ENCODE measurements at places on chromosomes 12 and 14. TPM values are rescaled to one million over a fixed set of nuclear protein-coding genes. Genes with fewer than 3 reads are reported as not detected.
A peak's percentile ranks its signal among the peaks of the same experiment; 100 is the strongest.

DNA sequence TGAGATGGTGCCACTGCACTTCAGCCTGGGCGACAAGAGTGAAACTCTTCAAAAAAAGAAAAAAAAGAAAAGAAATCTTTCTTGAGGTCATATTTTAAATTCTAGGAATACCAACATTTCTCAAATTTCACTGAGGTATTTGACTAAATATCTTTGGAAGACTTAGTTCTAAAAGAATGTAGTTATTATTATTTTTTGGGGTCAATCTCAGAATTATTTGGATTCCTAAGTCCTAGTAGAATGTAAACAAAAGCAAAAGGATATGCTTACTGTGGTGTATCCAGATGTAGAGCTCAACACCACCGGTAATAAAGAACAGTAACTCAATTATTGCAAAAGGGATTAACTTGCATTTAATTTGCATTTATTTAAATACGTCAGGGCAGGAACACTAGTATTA lies 25.0 kb downstream of the PRICKLE1 start:
- DNase-seq, result no peak

GRCh38 chr14:94143711-94144110 lies 14.3 kb upstream of the IFI27L2 start:
- no peak for DNase-seq

- no peak for DNase-seq
These were observed 592.4 kb downstream of the AACS start for GRCh38 chr12:125657681-125658080.

- DNase-seq, result no peak
These were observed 27.2 kb upstream of the PTPRB start for GRCh38 chr12:70664465-70664881.

- DNase-seq, result no peak
These were observed 59.3 kb downstream of the ABCC9 start for GRCh38 chr12:21881965-21882364.

DNA sequence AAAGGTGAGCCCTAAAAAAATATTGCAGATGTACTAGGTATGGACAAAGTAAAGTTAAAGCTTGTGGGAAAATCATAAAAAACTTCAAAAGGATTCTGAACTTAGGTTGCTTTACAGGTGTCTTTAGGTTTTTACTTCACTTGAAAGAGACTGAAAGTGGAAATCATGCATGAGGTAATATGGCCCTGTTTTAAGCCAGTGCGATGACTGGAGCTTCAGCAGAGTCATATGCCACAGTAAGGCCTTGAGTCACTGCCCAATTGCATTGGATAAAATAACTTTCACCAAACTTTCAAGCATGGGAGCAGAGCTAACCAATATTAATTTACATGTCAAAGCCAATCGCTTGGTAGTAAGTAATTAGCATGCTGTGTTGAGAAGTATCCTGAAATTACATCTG lies 63.9 kb upstream of the TMEM260 start:
- no peak for DNase-seq

- DNase-seq, result no peak
These were observed 14.9 kb downstream of the C2CD5 start for GRCh38 chr12:22529281-22530060.

DNA sequence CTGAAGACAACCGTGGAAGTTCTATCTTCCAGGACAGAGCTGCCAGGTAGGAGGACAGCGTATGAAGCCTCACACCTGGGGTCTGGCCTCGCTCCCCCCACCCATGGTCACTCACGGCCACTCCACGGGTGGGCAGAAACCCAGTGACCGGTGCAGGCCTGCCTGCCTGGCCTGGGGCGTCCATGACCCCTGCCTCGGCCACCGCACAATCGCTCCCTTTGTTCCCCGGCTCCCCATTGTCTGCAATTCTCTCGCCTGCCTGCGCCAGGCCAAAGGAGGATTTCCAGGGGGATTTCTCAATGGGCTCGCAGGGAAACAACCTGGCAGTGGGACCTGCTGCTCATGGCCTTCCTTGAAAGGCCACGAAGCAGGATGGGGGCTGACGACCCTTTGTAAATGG lies 22.6 kb downstream of the CCDC85C start:
- no peak for DNase-seq

- DNase-seq, result no peak
These were observed 41.6 kb downstream of the ITPR2 start for GRCh38 chr12:26791301-26791791.

- no peak for DNase-seq
These were observed 42.7 kb downstream of the GTF2A1 start for GRCh38 chr14:81178063-81178462.

DNA sequence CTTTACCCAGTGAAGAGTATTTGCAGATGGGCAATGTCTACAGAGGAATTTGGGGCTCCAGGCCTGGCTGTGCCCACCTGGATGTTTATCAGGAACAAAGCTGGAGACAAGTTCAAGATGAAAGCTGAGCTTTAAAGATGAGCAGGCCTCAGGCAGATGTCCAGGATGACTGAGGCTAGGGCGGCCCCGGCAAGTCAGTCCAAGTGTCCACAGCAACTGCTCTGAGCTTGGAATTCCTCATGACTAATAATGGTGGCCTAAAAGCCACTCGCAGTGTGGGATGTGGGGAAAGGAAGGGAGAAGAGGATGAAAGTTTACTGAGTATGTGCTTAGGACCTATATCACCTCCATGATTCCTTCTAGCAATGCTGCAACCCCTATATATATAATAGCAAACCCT lies 128.2 kb upstream of the NOS1 start:
- DNase-seq, result no peak

DNA sequence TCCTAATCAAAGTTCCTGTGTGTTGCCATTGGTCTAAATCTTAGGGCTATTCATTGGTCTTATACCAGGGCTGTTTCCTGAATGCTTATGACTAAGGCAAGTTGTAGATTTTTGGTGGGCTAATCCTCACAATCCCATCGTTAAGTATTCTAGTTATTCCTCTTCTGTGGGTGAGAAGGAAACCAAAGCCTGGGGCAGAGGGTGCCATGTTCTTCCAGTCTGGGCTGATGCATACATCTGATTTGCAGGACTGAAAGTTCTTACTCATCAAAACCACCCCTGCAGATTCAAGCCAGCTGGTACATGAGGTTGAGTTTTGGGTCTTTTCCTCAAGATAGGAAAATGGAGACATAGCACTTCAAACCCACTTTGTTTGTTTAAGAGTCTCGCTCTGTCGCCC lies 25.7 kb downstream of the PPP1CC start:
- no peak for DNase-seq

- no peak for DNase-seq
These were observed 584 bp upstream of the RFX4 start for GRCh38 chr12:106582249-106582591.

- DNase-seq, result no peak
These were observed 36.6 kb upstream of the SPPL3 start for GRCh38 chr12:120940799-120941198.

DNA sequence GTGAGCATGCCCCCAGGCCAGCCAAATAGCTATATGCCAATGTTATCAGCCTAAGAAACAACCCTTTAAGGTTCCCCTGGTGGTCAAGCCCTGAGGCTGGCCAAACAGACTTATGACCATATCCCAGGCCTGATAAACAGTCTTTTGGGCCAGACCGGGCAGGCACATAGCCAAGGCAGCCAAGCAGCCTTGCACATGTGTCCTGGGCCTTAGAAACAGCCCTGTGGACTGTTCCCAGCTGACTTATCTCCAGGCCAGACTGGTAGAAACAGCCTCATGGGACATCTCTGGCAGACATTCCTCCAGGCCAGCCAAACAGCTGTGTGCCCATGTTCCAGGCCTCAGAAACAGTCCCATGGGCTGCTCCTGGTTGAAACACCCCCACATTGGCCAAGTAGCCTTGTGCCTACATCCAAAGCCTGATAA lies 295.0 kb upstream of the MGAT4C start:
- DNase-seq, result no peak

DNA sequence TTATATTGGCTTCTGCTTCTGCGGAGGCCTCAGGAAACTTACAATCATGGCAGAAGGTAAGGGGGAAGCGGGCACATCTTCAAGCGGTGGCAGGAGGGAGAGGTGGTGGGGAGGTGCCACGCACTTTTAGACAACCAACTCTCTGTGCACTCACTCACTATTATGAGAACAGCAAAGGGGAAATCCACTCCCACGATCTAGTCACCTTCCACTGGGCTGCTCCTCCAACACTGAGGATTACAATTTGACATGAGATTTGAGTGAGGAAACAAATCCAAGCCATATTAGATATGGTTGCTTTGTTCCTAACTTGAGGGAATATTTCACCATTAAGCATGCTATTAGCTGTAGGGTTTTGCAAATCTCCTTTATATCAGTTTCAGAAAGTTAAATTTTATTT lies 80.3 kb downstream of the UNC79 start:
- no peak for DNase-seq

GRCh38 chr14:68599896-68600610 lies 192.8 kb downstream of the ZFP36L1 start:
- no peak for DNase-seq

DNA sequence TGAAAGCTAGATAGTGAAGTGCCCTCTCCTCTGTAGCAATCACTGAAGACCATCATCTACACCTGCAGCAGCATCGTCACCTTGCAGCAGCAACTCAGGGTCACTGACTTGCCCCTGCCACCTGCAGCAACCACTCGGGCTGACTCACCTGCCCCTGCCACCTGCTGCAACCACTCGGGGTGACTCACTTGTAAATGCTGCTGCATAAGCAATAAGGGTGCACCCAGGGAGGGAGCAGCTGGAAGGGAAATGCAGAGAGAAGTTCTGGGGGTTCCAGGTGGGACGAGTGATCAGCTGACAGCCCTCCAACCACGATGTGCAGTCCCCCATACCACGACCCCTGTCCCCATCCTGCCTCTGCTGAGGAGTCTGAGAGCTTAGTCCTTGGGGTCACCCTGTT lies 357.1 kb upstream of the SFSWAP start:
- DNase-seq, result no peak

DNA sequence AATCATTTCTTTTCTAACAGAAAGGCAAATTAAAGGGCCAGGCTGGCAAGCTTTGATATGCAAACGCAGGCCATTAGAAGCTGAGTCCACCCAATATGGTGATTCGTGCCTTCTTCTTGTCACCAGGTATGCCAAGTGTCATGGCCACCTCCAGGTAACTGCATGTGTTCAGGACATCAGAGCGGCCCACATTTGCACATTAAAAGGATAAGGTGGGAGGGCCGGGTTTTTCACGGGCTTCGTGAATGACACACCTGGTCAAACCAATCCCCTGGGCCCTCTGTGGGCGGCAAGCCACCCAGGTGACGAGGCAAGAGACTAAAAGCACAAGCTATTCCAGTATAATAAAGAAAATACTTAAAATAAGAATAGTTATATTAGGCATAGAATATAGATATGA lies 75.9 kb upstream of the TSPAN11 start:
- DNase-seq, result no peak

DNA sequence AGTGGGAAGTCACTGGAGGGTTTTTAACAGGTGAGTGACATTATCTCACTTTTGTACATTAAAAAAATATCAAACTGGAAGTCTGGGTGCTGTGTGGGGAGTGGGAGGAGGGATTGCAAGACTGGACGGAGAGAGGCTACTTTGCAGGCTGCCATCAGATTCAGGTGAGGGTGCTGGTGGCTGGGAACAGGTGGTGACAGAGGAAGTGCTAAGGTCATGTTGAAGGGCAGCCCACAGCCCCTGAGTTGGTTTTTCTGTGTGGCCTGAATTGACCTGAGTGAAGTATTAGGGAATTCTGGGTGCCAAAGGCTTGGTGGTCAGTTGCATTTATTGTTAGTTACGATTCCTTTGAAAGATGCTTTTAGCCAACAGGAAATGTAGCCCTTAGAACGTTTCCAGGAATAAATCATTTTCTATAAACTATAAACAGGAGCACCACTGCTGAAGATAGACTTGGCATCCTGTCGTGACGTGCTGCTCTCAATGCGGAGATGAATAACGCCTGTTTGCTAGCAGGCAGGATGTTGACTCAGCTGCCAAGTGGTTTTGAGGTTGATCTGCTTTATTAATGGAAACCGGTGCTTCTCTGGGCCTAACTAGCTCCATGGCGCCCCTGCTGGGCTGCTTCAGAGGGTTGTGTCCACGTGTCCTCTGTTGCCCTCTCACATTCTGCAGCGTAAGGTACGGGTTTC lies 707.5 kb upstream of the TMEM132C start:
- DNase-seq, result peak; percentile 85

DNA sequence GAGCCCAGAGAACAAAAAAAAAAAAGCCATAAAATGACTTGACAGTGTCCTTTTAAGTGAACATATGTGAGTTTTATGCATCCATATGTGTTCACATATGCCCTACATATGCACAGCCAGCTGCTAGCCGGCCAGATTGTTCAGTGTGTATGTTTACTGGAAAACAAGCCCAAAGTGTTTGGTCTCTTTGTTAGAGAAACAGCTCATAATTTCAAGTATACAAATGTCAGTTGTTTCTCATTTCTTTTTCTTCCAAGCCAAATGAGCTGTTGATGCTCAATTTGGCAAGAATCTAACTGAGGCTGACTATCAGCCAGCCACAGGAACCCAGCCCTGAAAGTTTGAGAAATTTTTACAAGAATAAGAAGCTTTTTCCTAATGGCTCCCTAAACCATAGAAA lies 60.8 kb upstream of the TSPAN8 start:
- DNase-seq, result no peak

GRCh38 chr14:56059054-56059453 lies 59.2 kb upstream of the PELI2 start:
- DNase-seq, result no peak

DNA sequence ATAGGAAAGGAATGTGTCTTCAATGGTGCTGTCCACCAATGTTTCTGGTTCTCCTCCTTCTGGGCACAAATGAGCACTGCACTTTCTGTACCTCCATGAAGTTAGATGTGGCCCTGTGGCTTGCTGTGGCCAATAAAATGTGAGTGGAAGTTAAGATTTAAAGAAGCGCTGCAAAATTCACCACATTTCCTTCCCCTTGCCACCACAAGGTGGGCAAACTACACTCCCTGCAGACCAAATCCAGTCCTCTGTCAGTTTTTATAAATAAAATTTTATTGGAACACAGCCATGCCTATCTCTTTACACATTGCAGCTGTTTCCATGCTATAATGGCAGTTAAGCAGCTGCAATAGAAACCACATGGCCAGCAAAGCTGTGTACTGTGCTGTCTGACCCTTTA lies 141.4 kb upstream of the TMPO start:
- DNase-seq, result no peak

DNA sequence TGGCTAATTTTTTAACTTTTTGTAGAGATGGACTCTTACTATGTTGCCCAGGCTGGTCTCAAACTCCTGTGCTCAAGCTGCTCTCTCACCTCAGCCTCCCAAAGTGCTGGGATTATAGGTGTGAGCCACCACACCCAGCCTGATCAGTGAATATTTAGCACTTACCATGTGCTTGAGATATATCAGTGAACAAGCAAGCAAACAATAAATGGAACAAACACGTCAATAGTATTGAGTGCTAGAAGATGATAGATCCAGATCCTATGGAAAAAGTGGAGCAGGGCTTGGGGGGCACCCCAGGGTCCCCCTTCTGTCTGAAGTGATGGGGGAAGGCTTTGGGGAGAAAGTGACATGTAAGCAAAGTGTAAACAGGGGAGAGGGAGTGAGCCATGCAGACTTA lies 83.8 kb downstream of the NT5DC3 start:
- no peak for DNase-seq

GRCh38 chr12:43284486-43285158 lies 267.4 kb downstream of the ADAMTS20 start:
- DNase-seq, result no peak

- no peak for DNase-seq
These were observed 9.2 kb downstream of the NDUFA12 start for GRCh38 chr12:94994312-94994711.

The BHLHE41 gene
- not detected for total RNA-seq

The ANP32D gene
- not detected for total RNA-seq

The ESPL1 gene
- 75.5 TPM for total RNA-seq

All from activated T-cell treated with anti-CD3 and anti-CD28 coated beads, Interleukin-2, amount 50 U/mL, for 72 hours (primary cell).